Kidney (tissue), 22 donors: ENCODE measurements at places on chromosomes 2 and 18.
A peak's percentile ranks its signal among the peaks of the same experiment; 100 is the strongest.

- no peak for DNase-seq
Observed at GRCh38 chr2:238870261-238870660, 22.4 kb downstream of the TWIST2 start.

DNA sequence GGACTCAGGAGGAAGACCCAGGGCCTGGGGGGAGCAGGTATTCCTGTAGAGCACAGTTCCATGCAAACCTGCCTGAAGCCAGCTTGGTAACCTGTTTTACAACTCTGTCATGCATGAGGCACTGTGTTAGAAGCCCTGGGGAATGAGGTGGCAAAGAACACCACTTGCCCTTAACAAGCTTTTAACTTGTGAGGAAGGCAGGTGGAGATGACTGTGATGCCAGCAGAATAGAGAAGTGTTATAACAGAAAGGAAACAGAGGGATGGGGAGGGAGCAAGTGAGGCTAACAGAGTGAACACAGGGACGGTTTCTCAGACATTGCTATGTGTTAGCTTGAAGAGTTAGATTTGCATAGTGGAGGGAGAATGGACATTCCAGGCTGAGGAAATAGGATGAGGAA is 11.5 kb upstream of the IL1A start:
- peak; percentile 71 for DNase-seq

- no peak for DNase-seq
Observed at GRCh38 chr2:16763056-16763455, 97.4 kb upstream of the CYRIA start.

DNA sequence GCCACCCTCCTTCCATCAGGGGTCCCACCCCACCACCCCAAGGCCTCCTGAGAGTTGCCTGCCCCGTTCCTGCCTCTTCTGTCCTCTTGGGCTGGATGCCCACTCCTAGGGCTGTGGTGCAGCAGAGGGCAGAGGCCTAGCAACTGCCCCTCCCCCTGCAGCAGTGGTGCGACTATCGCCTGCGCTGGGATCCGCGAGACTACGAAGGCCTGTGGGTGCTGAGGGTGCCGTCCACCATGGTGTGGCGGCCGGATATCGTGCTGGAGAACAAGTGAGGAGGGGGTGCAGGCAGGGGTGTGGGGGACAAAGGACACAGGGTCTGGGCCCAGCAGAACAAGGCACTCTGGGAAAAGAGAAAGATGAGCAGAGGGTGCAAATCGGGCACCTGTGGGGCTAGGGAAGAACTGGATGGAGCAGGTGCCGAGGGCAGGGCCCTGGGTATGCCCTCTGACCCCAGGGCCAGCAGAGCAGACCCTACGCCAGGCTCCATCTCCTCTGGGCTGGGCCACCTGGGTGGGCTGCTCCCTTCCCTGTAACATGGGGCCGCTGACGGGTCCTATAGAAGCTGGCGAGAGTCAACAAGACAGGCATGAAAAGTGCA is 1.0 kb downstream of the CHRNG start:
- DNase-seq, result peak; percentile 54

DNA sequence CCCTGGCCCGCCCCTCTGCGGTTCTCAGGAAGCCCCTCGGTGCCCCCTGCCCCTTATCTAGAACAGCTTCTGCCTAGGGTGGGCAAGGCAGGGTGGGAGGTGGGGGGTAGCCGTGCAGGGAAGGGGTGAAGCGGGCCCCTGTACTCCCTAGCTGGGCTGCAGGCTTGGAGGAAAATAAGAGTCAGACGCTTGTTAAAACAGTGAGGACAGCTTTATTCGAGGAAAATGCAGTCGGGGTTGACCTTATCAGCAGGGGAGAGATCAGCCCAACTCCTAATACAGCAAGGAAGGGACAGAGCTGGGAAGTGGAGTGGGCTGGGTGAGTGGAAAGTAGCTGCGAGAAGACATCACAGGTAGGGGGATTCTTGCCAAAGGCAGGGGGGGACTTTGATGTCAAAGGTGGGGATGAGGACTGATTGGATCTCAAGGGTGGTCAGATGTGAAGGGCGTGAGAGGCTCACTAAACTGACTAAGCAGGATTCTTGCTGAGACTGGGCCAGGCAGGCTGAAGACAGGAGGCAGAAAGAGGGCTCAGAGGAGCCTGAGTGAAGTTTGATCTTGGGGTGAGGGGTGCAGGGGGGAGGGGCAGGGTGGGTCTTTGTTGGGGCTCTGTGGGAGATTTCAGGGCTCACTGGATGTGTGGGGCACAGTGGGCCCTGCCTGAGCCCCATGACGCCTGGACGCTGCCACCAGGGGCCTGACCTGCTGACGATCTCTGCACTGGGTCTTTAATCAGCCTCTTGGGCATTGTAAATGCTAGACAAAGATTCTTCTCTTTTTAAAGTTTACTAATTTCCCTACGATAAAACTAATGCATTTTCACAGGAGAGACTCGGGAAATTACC is 29.9 kb downstream of the HPCAL1 start:
- peak; percentile 68 for DNase-seq
